NCI-H1105 treated with DMSO at 0.1 percent for 48 hours (cell line): ENCODE measurements at places on chromosomes 5 and 9.

DNA sequence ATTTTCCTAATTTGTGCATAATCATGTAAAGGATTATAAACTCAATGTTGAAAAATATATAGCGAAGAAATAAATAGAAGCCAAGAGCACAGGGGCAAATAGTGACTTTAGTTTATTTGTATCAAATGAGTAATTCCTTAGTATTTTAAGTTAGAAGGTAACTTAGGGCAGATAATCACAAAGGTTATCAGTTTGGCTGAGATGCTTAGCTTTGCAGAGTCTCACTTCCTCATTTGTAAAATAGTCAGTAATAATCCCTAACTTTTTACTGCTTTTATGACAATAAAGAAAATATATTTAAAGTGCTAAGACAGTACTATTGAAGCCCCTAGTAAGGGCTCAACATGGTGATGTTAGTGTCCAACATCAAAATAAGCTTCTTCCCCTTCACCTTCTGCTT, 297.4 kb upstream of the TUSC1 start:
- no peak for DNase-seq

- no peak for DNase-seq
These were observed 324.7 kb downstream of the TLE4 start for GRCh38 chr9:79896390-79896980.

GRCh38 chr5:179289756-179290385, 55.4 kb downstream of the ADAMTS2 start:
- no peak for DNase-seq

DNA sequence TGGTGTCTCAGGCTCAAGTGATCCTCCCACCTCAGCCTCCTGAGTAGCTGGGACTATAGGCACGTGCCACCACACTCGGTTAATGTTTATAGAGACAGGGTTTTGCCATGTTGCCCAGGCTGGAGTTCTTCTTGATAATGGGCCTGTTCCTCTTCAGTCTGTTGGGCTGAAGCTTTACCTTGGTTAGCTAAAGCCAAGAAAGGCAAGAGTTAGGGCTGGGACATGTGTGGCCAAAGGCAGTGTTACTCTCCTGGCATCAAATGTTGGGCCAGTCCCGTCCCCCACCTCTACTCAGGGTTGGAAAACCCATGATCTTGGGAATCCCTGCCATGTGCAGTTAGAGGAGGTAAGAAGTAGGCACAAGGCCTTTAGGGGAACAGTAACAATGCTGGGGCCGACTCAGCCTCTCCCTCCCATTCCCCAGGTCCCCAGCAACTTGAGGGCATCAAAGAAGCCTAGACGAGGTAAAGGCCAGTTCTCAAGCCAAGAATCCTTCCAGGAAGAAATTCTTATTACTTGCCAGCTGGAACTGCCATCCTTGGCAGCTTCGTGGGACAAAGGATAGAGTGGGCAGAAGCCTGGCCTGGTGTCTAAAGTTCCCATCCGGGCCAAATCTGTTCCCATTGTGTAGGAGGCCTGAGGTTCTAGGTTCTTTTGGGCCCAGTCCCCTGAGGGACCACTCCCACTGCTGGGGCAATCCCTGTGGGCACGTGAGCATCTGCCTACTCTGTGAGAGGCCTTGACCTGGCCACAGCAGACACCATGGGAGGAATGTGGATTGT, 4.5 kb downstream of the EGR1 start:
- DNase-seq = no peak

GRCh38 chr9:35759795-35760194, 5.7 kb upstream of the MSMP start:
- DNase-seq = no peak

GRCh38 chr9:69485466-69485865, 160.5 kb downstream of the ENTREP1 start:
- no peak for DNase-seq

- no peak for DNase-seq
These were observed 102.5 kb downstream of the OTULIN start for GRCh38 chr5:14767053-14767452.

DNA sequence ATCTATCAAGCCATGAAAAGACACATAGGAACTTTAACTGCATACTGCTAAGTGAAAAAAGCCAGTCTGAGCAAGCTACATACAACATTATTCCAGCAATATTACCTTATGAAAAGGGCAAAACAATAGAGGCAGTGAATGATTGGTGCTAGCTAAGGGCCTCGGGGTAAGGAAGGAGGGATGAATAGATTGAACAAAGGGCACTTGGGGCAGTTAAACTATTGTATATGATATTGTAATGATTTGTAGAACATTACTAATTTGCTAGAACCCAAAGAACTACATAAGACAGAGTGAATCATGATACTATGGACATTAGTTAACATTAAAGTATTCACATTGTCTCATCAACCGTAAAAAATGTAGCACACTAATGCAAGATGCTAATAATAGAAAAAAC, 218.3 kb downstream of the FBXO4 start:
- no peak for DNase-seq

DNA sequence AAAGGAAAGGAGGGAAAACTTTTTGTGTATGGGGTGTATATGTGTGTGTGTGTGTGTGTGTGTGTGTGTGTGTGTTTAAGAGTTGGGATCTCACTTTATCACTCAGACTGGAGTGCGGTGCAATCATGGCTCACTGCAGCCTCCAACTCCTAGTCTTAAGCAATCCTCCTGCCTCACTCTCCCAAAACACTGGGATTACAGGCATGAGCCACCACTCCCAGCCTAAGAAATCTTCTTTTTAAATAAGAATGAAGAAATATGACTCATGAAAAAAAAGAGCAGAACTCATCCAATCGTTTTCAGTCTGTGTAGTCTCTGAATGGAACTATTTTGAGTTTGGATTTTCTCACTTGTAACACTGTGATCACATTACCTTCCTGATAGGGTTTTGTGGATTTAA, 601.5 kb downstream of the ACTL7B start:
- no peak for DNase-seq

- no peak for DNase-seq
These were observed 54.0 kb upstream of the IGFBPL1 start for GRCh38 chr9:38478211-38478610.

DNA sequence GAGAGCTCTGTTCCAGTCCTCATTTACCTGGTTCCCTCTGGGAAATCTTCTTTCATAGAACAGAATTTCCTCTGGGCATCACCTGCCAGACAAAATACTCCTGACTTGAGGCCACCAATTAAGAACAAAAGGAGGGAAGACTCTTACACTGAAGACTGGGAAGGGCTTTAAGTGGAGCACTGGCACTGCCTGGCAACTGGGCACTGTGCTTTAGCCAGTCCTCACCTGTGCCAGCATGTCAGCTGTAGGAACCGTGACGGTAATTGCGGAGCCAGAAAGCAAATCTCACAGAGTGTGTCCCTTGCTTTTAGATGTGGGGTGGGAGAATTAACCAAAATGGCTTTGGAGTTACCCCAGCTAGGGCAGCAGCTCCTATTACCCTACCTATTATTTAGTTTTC, 40.6 kb downstream of the FAM219A start:
- DNase-seq = peak; percentile 87

- DNase-seq = no peak
These were observed 723.1 kb upstream of the RIOK2 start for GRCh38 chr5:97906135-97906534.

- no peak for DNase-seq
These were observed 456.8 kb downstream of the DMAC1 start for GRCh38 chr9:7342736-7343135.

- DNase-seq = no peak
These were observed 24.4 kb downstream of the WDR36 start for GRCh38 chr5:111116550-111116949.

- DNase-seq = no peak
These were observed 51.2 kb downstream of the STRBP start for GRCh38 chr9:123217128-123217654.

DNA sequence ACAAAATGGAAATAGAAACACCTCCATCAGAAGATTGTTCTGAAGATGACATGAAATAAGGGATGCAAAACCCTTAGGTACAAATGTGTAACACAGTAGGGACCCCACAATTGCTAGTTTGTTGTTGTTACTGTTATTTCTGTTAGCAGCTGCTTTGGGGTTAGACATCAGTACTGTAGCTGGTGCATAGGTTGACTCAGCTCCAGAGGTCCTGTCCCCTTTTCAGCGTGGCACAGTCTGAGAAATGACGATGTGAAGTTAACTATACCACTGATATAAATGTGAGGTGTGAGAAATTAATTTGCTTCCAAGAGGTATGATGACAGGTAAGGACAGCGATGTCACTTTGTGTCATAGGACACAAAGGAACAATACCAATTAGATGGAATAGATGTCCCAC, 384.6 kb upstream of the KLF4 start:
- DNase-seq = no peak

DNA sequence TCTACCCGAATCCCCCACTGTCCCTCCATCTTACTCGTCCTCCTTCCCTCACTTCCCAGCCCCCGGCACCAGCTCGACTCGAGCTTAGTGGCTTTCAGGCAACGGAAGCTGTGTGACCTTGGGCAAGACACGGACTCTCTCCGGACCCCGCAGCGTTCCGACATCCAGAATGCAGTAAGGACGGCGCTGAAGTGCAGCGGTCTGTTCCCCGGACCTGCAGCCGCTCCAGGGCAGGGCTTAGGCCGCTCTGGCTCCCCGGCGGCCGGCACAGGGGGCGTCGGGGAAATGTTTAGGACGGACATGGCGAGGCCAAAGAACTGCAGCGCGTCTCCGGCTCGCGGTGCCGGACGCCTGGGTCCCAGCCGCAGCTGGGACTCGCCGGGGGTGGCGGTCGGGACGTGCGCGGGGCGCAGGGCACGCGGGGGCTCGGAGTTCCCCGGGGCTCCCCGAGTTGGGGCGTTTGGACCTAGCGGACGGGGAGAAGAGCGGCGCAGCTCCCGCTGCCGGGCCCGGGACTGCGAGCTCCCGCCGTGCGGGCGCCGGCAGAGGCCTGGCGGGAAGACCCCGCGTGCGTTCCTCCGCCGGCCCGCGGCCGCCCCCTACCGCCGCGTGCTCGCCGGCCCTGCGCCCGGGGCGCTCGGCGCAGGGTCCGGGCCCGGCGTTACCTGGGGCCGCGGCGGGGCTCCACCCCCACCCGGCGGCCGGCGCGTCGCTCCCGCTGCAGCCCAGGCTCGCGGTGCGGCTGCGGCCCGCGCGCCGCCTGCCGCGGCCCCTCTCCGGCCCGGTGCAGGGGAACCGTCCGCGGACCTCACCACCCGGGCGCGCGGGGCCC, 5.6 kb upstream of the RNF44 start:
- no peak for DNase-seq

GRCh38 chr5:66518052-66518451, 78.1 kb upstream of the MAST4 start:
- no peak for DNase-seq

DNA sequence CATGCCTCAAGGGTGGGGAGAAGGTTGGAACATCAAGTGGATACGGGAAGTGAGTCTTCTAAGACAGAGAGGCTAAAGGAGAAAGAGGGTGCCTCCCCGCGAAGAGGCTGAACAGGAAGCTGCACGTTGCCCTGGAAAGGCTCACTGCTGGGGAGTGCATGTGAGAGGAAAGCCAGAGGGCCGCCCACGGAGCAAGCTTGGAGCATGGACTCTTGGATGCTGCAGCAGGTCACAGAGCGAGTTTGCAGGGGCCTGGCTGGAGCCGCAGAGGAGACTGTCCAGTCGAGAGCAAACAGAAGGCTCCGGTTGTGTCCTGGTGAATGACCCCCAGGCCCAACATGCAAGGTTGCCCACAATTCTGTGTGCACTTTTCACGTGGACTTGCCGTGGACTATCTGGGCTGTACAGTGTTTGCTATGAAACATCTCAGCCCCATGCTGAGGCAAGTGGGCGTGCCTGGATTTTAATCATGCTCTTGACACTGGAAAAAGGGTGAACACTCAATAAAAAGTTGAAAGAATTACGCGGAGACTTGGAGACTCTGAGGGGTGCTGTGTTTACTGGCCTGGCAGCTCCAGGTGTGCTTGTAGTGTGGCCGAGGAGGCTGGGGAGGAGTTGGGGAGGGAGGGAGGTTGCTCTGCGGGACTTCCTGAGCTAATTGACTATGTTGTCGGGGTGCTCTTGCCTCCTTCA, 54.5 kb upstream of the GARNL3 start:
- DNase-seq = no peak

- no peak for DNase-seq
These were observed 4.1 kb downstream of the FBXW11 start for GRCh38 chr5:172002310-172002709.

DNA sequence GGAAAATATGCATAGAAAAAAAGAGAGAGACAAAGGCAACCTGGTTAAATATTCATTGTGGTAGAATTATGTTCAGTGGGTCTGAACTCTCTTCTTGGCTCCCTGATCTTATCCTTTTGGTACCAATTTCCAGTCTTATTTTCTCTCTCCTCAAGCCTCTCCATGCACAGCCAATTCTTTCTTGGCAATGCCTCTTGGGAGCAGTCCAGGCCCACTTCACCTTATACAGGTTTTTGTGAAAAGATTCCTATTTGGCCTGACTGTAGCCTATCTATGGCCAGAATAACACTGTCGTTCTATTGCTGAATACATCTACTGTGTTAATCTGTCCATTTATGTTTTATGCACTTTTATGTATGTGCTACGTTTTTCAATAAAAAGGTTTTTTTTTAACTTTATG, 2.7 kb downstream of the ELOVL7 start:
- DNase-seq = peak; percentile 4

DNA sequence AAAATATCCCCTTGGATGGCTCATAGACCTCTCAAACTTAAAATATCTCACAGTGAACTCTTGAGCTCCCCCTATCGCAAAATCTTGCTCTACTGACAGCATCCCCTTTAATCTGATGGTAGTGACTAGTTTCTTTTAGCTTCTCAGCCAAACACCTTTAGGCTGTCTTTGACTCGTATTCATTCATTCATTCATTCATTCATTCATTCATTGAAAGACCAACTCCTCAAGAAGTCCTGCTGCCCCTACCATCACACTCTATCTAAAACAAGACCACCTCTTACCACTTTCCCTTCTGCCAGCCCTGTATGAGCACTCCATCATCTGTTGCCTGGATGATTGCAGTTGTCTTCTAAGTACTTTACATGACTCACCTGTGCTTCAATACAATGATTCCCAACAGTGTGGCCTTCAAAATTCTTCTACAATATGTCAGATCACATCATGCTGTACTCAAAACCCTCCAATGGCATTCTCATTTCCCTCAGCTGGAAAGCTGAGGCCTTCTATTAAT, 46.8 kb downstream of the ITGA2 start:
- DNase-seq = no peak
